ENCODE measurements at places on chromosomes 11 and 22.

DNA sequence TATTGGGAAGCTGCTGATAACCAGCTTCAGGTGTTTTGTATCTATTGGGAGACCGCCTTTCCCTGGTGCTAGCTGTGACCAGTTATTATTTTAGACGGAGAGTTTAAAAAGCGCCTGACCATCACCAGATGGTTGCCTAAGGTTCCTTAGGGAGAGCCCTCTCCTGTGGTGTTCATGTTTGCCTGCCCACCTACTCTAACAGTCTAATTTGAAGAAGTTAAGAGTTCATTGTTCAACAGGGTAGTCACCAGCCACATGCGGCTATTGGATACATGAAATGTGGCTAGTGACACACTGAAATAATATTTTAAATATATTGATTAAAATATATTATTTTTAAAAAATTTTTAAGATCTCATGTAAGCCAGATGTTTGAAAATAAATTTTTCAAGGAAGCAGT, 71.3 kb upstream of the SLN start:
- H3K27ac ChIP-seq: no peak overlapping the region
- no peaks in the 10 kb centered on the region for H3K27me3 ChIP-seq
- H3K4me1 ChIP-seq: no peaks in the 10 kb centered on the region
- H3K36me3 ChIP-seq: no peaks in the 10 kb centered on the region

- no peaks in the 10 kb centered on the region for H3K4me1 ChIP-seq
- H3K27ac ChIP-seq: no peak overlapping the region
- H3K36me3 ChIP-seq: peaks cover 94% of the 10 kb centered on the region
- H3K27me3 ChIP-seq: no peaks in the 10 kb centered on the region
Measured at GRCh38 chr11:117219001-117219400, 12.9 kb downstream of the PCSK7 start.

GRCh38 chr22:19166421-19166820, 12.1 kb downstream of the SLC25A1 start:
- no peak for DNase-seq
- H3K4me3 ChIP-seq: no peak overlapping the region
- peaks cover 33% of the 10 kb centered on the region for H3K27me3 ChIP-seq
- no peaks in the 10 kb centered on the region for H3K36me3 ChIP-seq

- H3K4me1 ChIP-seq: no peaks in the 10 kb centered on the region
- no peaks in the 10 kb centered on the region for H3K27me3 ChIP-seq
- no peak overlapping the region for H3K4me3 ChIP-seq
- H3K36me3 ChIP-seq: no peaks in the 10 kb centered on the region
- no peak overlapping the region for H3K27ac ChIP-seq
Measured at GRCh38 chr11:79413268-79413667, 27.6 kb downstream of the TENM4 start.

All from effector memory CD4-positive, alpha-beta T cell (primary cell).